Activated CD8-positive, alpha-beta T cell treated with anti-CD3 and anti-CD28 coated beads for 36 hours (primary cell): ENCODE measurements at places on chromosomes 6 and 20.

DNA sequence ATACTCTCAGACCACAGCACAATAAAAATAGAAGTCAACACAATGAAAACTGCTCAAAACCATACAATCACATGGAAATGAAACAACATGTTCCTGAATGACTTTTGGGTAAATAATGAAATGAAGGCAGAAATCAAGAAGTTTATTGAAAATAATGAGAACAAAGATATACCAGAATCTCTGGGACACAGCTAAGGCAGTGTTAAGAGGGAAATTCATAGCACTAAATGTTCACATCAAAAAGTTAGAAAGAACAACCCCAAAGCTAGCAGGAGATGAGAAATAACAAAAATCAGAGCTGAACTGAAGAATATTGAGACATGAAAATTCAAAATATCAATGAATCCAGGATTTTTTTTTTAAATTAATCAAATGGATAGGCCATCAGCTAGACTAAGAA lies 183.3 kb downstream of the BACH2 start:
- DNase-seq, result no peak

DNA sequence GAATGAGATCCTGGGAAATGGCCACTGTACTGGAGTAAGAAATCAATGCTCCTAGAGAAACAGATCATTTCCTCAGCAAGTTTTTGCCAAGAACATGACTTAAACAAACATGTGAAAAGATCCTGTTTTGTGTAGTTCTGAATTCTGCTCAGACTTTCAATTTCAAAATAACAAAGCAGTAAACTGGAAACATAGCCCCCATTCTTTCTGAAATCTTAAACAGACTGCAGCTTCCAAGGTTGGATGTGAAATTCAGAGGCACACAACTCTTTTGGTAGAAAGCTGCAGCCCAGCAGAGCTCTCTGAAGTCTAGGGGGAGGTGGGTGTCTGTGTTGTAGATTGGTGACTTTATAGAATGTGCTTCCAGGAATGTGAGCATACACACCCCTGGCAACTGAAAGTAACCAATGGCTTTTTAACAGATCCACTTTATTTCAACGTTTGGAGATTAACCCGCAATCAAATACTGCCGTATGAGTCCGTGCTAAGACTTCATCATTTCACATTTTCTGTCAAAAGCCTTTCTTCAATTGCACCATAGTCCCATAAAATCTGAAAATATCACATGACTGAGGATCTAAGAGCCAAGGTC lies 86.4 kb downstream of the ATXN1 start:
- DNase-seq, result no peak

GRCh38 chr6:31267651-31268368 lies 4.1 kb downstream of the HLA-C start:
- peak; percentile 23 for DNase-seq

DNA sequence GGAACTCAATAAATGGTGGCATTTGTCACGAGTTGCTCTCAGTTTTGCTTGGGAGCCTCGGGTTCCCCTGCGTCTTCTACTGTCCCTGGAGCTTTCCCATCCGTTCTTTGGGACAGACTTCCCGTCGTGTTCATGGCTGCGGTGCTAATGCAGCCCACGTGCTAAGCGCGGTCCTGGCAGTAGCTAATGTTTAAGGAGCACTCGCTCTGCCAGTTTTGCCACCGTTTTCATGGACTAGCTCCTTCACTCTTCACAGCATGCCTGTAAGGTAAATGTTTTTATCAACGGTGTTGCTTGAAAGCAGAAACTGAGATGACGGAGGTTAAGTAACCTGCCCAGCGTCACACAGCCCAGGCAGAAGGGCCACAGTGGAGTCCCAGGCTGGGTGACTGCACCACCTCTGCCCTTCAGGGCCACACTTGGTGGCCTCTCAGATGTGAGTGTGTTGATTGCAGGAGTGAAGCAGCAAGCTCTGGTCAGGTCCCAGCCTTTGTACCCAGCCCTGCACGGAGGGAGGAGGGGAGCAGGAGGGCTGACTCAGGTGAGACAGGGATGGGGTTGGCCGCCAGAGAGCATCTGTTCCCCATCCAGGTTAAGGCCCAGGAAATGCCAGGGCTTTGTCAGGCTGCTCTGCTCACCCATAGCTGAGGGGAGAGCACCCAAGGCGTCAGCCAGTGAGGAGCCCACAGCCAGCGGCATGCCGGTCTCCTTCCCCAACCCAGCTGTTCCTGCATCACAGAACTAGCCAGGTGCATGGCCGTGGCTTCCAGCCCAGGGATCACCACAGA lies 181.8 kb downstream of the ZMYND8 start:
- DNase-seq, result no peak

DNA sequence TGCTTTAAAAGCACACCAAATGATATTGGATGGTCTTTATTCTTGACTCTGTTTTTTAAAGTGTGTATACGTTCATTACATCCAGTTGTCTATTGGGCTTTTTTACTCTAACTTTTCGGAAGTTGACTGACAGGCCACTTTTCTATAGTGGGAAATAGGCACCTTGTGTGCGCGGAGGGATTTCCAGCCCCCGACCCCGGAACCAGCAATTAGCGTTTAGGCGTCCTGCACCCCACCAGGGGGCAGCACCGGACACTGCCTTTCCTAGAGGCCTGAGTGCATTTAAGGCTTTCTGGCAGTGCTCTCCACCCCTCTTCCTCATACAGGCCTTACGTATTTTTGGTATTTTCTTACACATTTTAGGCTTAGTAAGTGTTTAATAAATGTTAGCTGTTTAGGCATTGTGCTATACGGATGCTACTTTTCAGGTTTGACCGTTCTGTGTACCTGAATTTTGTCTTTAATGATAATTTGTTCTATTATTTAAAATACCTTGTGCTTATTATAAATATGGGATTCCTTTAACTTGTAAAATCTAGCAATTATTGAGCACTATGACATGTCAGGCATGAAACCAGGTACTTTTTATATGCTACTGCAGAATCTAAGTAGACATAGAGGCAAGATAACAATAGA lies 231.8 kb downstream of the BCKDHB start:
- peak; percentile 87 for DNase-seq

- DNase-seq, result no peak
These were observed 51.0 kb downstream of the JAG1 start for GRCh38 chr20:10622657-10623418.

GRCh38 chr6:90008189-90008907 lies 114.1 kb downstream of the GJA10 start:
- peak; percentile 46 for DNase-seq

GRCh38 chr6:1023229-1023628 lies 288.7 kb upstream of the FOXQ1 start:
- no peak for DNase-seq

DNA sequence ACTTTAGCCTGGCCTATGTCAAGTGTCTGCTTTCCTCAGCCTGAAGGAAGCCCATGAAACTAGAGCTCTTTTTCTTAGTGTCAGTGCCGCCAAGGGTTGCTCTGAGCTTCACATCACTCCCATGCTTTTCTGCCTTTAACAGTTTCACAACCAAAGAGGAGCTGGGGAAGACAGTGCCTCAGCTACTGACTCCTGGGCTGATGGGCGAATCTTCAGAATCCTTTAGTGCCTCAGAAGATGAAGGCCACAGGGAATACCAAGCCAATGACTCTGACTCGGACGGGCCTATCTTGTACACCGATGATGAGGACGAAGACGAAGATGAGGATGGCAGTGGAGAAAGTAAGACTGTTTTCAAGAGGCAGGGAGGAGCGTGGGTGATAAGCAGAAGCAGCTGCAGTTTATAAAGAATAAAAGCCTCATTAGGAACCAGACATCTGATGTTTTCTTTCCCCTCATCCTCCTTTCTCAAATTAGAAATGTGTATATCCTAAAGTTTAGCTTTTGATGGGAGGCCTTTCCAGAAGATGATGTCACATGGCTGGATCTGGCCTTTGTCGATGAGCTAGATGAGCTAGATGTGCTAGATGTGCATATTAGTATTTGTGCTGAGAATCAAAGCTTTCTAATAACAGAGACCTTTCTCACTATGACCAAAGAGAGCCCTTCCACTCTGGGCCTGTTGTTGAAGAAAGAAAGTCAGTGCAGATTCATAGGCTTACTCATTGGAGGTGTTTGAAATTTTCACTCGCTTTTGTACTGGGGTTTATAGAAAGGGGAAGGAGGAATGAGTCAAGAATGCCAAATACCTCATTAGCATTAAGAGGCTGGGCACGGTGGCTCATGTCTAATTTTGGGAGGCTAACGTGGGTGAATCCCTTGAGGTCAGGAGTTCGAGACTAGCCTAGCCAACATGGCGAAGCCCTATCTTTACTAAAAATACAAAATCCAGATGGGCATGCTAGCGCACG lies 70.7 kb upstream of the LTV1 start:
- no peak for DNase-seq

DNA sequence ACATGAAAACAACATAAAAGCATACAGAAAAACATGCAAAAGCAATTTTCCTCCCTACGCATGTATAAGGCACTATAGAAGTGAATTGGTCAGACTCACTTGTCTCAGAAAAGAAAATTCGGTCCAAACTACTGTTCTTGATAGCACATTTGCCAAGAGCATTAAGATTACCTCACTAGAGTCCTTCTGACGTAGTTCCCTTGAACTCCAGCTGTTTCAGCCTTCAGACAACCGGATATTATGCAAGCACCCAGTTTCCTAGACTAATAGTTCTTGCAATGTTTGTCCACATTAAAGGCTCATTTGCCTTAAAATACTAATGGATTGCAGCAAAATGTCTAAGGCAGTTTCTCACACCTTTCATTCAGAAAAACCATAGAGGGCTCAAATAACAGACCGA lies 2.5 kb upstream of the CASS4 start:
- no peak for DNase-seq

GRCh38 chr20:33110147-33110825 lies 30.8 kb downstream of the BPIFB4 start:
- DNase-seq, result no peak

DNA sequence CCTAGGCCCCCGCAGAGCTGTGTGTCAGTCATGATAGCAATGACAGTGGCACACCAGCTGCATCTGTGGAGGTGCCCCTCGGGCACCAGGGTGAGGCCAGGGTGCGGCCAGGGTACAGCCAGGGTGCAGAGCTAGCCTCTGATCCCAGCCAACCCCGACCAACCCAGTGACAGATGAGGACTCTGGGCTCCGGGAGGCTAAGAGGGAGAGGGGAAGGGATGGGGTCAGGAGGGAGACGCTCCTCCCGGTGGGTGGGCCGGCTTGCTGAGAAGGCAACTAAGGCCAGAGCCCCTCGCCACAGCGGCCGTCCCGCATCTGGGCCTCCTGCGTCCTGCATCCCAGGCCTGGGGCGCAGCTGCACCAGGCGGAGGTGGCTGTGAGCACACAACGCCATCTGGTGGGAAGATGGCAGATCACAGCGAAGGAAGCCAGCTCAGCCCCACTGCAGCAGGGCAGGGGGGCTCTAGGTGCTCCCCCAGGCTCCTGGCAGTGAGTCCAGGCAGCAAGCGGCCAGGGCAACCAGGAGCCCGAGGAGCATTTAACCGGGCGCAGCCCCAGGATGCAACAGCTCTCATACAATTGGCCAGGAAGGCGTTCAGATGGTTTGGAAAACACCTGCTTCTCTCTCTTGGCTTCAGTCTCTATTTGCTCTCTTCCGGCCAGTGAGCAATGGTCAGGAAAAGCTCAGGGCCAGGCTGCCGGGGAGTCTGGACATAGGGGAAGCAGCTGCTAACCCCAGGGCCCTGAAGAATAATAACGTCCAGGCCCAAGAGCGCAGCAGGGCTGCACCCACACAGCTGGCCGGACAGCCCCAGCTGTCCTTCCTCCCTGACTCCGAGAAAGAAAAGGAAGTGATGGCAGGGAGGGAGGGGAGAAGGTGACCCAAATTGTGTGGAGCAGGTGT lies 169.4 kb downstream of the TAF4 start:
- DNase-seq, result peak; percentile 45

DNA sequence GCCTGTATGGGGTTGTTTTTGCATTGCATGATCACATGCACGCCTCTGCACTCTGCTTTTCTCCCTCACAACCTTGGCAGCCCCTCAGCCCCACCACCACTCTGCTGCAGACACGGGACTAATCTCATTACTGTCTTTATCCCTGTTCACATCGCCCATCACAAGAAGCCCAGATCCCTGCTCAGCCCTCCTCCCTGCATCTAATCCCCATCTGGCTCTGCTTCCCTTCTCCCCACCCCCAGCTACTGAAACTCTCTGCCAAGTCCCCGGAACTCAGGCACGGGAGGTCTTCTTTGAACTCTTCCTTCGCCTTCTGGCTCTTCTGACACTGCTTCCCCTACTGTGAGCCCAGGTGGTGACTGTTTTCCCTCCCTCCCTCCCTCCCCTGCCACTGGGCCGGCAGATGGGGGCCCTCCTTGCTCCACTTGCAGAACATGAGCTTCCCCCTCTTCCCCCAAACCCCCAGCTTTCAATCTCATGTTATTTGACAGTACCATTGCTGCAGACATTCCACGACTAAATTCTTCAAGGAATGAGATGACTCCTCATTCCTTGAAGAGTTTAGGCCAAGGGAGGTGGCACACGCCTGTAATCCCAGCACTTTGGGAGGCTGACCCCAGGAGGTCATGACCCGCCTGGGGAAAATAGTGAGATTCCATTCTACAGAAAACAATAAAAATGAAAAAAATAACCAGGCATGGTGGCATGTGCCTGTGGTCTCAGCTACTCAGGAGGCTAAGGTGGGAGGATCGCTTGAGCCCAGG lies 21.9 kb upstream of the TULP1 start:
- DNase-seq, result no peak

DNA sequence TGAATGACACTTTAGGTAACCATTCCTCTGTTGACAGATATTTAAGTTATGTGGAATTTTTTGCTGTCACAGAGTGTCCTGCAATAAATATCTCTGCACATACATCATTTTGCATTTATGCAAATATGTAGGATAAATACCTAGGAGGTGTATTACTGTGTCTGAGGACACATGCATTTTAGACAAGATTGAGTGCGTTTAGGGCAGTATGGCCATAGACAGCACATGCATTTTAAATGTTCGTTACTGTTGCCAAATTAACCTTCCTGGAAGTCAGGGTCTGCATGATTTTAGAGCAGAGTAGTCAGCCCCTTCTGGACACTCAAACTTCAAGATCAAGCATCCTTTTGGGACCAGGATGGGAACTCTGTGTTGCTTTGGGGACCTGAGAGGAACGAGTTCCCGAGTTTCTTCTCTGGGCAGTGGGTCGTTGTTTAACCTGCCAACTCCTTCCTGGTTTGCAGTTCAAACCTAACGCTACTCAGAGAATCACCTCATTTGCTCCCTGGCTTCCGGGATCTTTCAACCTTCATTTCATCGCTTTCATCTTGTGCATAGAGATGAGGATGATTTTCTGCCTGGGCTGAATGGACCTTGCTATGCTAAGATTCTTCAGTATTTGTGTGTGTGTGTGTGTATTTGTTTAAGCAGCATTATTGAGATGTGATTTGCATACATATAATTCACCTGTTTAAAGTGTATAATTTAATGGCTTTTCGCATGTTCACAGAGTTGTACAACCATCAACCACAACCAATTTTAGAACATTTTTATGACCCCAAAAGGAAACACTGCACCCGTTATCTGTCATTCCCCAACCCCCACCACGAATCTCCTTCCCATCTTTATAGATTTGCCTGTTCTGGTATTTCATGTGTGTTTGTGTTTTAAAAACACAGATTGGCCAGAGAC lies 9.8 kb downstream of the BCAS4 start:
- peak; percentile 55 for DNase-seq

- DNase-seq, result no peak
These were observed 5.7 kb downstream of the MAP3K7 start for GRCh38 chr6:90581146-90581545.

DNA sequence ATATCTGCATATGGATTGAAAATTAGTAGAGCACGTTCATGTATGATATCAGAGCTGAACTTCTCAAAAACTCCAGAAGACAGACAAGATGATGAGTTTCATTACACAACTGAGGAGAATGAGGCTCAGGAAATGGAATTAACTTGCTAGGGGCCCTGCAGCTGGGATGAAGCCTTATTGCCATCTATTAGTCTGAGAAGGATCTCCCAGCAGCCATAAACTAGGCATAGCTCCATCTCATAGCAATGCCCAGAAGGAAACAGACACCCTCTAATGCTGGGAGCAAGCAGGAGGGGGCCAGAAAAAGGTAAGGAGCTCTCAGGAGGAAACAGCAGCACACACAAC lies 18.0 kb downstream of the TFEB start:
- no peak for DNase-seq
